ENCODE measurements at places on chromosomes 16 and 17.

DNA sequence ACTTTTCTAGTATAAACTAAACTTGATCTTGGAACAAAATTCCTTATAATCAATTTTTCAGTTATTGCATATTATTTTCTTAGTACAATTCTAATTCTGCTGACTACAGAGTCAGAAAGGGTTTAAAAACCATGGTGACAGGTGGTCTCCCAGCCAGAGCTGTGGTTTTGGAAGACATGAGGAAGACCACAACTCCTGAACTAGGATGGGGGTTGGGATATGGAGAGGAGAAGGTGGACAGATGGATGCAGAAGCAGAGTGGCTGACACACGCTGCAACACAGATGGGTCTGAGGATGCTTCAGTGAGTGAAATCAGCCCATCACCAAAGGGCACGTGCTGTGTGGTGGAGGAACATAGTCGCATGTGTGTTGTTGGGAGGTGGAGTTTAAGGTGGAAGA is 187.7 kb downstream of the LGALS9B start:
- DNase-seq, result no peak

GRCh38 chr16:72271699-72272240 is 99.8 kb upstream of the PMFBP1 start:
- DNase-seq, result no peak

DNA sequence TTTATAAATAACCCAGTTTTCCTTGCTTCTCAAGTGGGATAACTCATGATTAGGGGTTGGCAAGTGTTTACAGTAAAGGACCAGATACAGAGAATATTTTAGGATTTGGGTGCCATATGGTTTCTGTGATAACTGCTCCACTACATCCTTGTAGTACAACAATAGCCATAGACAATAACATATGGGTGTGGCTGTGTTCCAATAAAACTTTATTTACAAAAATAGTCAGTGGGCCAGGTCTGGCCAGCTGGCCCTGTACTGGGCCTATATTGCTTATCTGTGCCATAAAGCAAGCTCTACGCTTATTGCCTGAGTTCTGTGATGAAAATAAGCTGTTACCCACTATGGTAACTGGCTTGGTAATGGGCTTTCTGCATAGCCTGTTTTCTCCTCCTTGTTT is 386.5 kb upstream of the RBFOX1 start:
- DNase-seq, result no peak

- DNase-seq, result peak; percentile 90
Measured at GRCh38 chr16:73047536-73048291, at the start of gene ZFHX3. TSS of gene ZFHX3 (minus strand) at chr16:73048128. CDS start at chr16:72960145, 87,983 bp downstream.

DNA sequence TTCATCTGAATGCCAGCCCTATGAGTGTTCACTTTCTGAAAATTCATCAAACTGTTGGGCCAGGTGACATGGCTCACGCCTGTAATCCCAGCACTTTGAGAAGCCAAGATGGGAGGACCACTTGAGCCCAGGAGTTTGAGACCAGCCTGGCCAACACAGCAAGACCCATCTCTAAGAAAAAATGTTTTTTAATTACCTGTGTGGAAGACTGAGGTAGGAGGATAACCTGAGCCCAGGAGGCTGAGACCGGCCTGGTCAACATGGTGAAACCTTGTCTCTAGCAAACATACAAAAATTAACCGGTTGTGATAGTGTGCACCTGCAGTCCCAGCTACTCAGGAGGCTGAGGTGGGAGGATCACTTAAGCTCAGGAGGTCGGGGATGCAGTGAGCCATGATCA is 10.3 kb downstream of the MYH11 start:
- DNase-seq, result no peak
